Suprapubic skin (tissue), 4 donors: ENCODE measurements at places on chromosomes 3 and 15.

GRCh38 chr15:65558336-65558735 is 28.1 kb downstream of the HACD3 start:
- no peak for DNase-seq
- H3K4me3 ChIP-seq, result no peak overlapping the region
- H3K36me3 ChIP-seq, result peaks cover 57% of the 10 kb centered on the region
- H3K27ac ChIP-seq, result no peak overlapping the region

DNA sequence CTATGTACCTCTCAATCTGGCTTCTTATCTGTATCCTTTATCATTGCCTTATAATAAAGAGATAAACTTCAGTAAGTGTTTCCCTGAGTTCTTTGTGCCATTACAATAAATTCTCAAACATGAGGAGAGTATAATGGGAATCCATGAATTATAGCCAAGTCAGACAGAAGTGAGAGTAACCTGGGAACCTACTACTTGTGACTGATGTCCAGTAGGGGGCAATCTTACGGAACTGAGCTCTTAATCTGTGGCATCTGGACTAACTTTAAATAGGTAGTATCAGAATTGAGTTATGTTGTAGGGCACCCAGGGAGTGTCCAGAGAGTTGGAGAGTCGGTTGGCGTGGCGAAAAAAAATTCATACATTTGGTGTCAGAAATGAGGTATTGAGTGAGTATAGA is 542.6 kb downstream of the ZBBX start:
- no peaks in the 10 kb centered on the region for H3K4me1 ChIP-seq
- no peak for DNase-seq
- H3K4me3 ChIP-seq, result no peak overlapping the region
- H3K27me3 ChIP-seq, result no peaks in the 10 kb centered on the region
- no peaks in the 10 kb centered on the region for H3K36me3 ChIP-seq
- H3K27ac ChIP-seq, result no peak overlapping the region

DNA sequence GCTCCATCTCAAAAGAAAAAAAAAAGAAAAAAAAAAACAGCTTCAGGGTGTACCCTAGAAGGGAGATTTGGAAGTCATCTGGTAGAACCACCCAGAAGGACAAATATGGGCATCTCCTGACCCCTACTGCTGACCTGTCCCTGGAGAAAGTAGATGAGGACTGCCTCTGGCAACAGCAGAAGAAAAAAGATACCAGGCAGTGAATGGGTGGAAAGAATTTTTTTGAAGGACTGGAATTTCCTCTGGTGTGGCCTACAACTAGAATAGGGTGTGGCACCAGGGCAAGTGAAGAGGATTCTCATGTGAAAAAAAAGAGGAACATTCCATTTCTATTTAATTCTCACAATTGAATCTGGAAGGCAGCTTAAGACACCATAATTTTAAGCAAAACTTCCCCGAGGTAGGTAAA is 3.1 kb downstream of the ANXA2 start:
- DNase-seq, result no peak
- H3K4me1 ChIP-seq, result peaks cover 79% of the 10 kb centered on the region
- no peaks in the 10 kb centered on the region for H3K27me3 ChIP-seq
- H3K36me3 ChIP-seq, result peaks cover 3% of the 10 kb centered on the region
- peak overlapping the region; percentile 96 for H3K4me3 ChIP-seq

- no peaks in the 10 kb centered on the region for H3K4me1 ChIP-seq
- no peak overlapping the region for H3K4me3 ChIP-seq
- no peak for DNase-seq
- H3K27ac ChIP-seq, result no peak overlapping the region
- no peaks in the 10 kb centered on the region for H3K27me3 ChIP-seq
Observed at GRCh38 chr15:33956397-33956796, 11.9 kb upstream of the CHRM5 start.

DNA sequence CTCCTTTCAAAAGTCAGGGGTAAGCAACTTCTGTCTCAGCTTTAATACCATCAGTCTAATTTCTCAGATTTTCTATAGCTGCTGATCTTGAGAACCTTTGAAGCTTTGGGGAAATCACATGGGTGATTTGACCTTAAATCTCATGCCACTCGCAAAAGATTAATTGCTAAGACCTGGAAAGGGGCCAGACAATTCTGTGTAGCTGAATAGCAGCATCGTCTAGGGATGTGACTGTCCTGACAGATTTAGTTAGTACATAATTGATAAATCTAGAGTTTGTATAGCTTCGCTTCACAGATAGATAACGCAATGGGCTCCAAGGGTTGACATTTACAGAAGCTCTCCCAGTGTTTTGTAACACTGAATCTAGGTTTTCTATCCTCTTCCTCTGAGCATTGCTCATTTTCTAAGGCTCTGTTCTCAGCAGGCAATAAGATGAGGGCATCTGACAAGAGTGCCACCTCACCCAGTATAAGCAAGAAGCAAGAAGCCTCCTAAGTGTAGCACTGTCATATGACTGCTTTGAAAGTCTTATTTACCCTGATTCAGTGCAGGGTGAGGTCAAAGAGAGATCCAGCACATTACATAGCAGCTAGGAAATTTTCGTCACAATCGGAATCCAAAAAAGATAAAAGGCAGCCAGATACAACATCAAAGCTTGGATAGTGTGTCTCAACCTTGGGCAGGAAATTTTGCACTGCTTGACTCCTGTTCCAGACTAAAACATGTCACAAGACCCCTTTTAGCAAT is 47.7 kb upstream of the DUT start:
- peaks cover 4% of the 10 kb centered on the region for H3K4me1 ChIP-seq
- no peak overlapping the region for H3K27ac ChIP-seq
- no peak overlapping the region for H3K4me3 ChIP-seq

DNA sequence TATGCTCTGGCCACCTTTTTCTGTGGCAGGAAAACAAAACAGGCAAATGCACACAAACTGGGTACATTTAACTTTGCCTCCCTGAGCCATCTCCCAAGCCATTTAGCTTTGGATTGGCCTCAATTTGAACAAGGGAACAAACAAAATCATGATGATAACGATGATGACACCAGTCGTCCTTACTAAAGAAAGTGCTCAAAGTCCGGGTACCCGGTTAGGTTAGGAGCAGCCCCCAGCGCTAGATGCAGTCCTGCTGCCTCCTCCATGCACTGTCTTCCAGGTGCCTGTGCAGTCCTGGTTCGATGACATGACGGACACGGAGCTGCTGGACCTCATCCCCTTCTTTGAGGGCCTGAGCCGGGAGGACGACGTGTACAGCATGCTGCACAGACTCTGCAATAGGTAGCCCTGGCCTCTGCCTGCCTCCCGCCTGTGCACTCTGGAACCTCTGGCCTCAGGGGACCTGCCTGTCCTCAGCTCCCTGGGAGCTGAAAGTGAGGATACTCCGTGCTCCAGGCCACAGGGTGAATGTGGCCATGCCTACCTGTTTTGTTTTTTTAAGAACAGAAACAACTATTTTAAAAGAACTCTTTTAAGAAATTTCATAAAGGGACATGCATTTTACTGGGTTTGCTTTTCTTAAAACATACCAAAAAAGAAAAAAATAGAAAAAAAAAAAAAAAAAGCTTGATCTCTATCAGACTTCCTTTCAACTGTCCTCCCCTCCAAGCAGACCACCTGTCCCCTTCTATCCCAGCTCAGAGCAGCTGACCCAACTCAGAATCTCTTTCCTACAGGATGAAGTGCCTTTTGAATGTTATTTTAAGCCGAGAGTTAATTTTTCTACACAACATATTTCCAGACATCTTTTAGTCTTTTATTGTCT is 9.9 kb upstream of the VILL start:
- H3K27me3 ChIP-seq, result no peaks in the 10 kb centered on the region
- H3K36me3 ChIP-seq, result peaks cover 57% of the 10 kb centered on the region
- peaks cover 11% of the 10 kb centered on the region for H3K4me1 ChIP-seq
- H3K27ac ChIP-seq, result no peak overlapping the region
- no peak overlapping the region for H3K4me3 ChIP-seq

GRCh38 chr3:192830291-192831110 is 87.2 kb downstream of the MB21D2 start:
- no peak overlapping the region for H3K4me3 ChIP-seq
- no peaks in the 10 kb centered on the region for H3K27me3 ChIP-seq
- H3K27ac ChIP-seq, result no peak overlapping the region
- DNase-seq, result no peak
- H3K4me1 ChIP-seq, result peaks cover 41% of the 10 kb centered on the region

- no peak overlapping the region for H3K27ac ChIP-seq
- H3K27me3 ChIP-seq, result peaks cover 7% of the 10 kb centered on the region
- H3K4me1 ChIP-seq, result no peaks in the 10 kb centered on the region
Observed at GRCh38 chr15:69940441-69941300, 157.0 kb downstream of the TLE3 start.

GRCh38 chr3:4565809-4566501 is 72.8 kb downstream of the ITPR1 start:
- no peaks in the 10 kb centered on the region for H3K36me3 ChIP-seq
- no peak overlapping the region for H3K4me3 ChIP-seq

DNA sequence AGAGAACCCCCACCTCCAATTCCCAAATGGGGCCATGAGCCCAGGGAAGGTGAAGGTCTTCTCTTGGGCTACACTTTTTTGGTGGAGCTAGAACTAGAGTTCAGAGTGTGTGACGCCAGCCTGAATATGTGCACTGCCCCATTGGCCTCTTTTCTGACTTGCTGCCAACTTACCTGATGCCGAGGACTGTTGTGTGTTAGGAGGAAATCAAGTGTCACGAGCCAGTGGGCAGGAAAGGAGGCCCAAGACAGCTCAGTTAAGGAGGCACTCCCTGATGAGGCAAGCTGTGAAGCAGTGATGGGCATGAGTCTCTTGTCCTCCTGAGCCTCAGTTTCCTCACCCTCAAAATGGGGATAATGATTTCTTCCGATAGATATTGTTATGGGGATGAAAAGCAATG is 107.8 kb downstream of the ANP32A start:
- H3K4me1 ChIP-seq, result no peaks in the 10 kb centered on the region
- no peak for DNase-seq
- H3K4me3 ChIP-seq, result no peak overlapping the region
- no peaks in the 10 kb centered on the region for H3K27me3 ChIP-seq
- H3K27ac ChIP-seq, result no peak overlapping the region

DNA sequence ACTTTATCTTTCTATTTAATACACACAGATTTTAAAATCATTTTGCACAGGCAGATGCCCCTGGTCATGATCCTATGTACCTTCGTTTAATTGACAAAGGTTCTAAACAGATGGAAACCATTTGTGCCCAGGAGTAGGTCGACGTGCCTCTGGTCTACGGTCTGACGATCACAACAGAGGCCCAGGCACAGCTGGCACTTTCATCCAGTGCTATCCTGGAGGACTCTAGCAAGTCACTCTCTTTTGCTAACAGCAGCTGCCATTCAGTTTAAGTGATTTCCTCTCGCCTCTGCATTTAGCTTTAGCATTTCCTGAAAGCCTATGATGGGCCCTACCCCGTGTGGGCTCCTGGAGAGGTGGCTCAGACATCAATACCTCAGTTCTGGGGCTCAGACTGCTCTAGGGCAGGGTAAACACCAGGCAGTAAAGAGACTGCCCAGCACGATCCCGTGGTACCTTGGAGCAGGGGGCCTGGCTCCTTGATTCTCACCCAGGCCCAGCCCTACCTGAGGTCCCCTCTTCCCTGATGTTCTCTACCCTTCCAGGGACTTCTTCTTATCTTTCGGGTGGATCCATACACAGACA is 83.2 kb upstream of the SNRPA1 start:
- H3K27me3 ChIP-seq, result no peaks in the 10 kb centered on the region
- no peaks in the 10 kb centered on the region for H3K36me3 ChIP-seq
- no peak overlapping the region for H3K27ac ChIP-seq
- no peak for DNase-seq
- peaks cover 4% of the 10 kb centered on the region for H3K4me1 ChIP-seq

DNA sequence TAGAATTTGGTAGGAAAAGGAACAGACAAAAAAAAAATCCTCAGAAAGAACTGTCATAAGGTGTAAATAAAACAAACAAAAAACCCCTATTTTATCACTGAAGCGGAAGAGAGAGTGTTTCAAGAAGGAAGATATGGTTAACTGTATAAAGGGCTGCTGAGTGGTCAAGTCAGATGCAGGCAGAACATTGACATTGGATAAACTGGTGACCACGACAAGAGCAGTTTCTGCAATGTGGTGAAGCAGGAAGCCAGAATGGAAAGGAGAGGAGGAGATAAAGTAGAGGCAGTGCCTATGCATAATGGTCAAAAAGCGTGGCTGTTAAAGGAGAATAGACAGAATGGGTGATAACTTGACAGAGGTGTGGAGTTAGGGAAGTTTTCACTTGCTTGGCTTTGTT is 75.3 kb downstream of the CYP19A1 start:
- H3K4me3 ChIP-seq, result no peak overlapping the region
- H3K27me3 ChIP-seq, result peaks cover 8% of the 10 kb centered on the region
- DNase-seq, result no peak

- H3K27me3 ChIP-seq, result no peaks in the 10 kb centered on the region
- no peak for DNase-seq
- H3K36me3 ChIP-seq, result peaks cover 86% of the 10 kb centered on the region
- H3K27ac ChIP-seq, result no peak overlapping the region
- peaks cover 15% of the 10 kb centered on the region for H3K4me1 ChIP-seq
- H3K4me3 ChIP-seq, result no peak overlapping the region
Observed at GRCh38 chr15:64685230-64685888, 90.0 kb downstream of the RBPMS2 start.

DNA sequence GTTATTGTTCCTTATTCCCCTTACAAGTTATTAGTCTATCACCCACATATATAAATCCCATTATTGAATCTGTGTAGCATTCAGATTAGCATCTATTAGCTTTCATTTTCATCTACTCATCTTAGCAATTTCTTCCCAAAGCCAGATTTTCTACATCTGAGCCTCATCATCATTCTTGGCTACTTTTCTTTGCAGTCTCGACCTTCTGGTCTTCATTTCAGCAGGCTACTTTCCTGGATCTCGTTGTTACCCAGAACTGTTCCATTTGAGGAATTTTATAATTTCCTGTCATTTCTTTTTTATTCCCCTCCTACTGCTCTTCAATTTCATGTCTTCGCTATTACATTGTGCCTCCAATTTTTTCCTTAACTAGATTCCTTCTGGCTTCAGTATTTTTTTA is 51.8 kb downstream of the SPRED1 start:
- peaks cover 4% of the 10 kb centered on the region for H3K4me1 ChIP-seq
- no peak for DNase-seq
- H3K27ac ChIP-seq, result peak overlapping the region; percentile 42
- H3K27me3 ChIP-seq, result no peaks in the 10 kb centered on the region

DNA sequence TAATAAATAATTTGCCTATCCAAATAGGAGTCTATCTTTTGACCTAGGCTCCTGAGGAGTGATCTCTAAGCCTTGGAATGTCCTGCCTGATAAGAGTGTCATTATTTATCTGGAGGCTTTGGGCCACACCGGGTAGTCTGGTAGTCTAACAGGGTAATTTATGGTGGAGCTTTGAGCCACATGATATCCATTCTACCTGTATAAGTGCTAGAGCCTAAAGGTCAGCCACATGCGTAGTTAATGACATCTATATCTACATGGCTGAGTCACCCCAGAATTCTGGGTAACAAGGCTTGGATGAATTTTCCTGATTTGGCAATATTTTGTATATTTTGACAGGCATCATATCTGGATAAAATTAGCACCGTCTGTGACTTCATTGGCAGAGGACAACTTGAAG is 681.4 kb downstream of the MCTP2 start:
- no peaks in the 10 kb centered on the region for H3K36me3 ChIP-seq
- H3K27me3 ChIP-seq, result no peaks in the 10 kb centered on the region
- no peaks in the 10 kb centered on the region for H3K4me1 ChIP-seq
- no peak overlapping the region for H3K27ac ChIP-seq
- DNase-seq, result no peak
